Left lobe of liver (tissue), 2 donors: ENCODE measurements at places on chromosomes 2 and 18. TPM values are rescaled to one million over a fixed set of nuclear protein-coding genes. Genes with fewer than 3 reads are reported as not detected.

The FBXO36 gene
- total RNA-seq = 1.1 TPM

The NGEF gene
- 23.7 TPM for total RNA-seq

The CTAGE1 gene
- not detected for total RNA-seq

The CD8B2 gene
- total RNA-seq = not detected

DNA sequence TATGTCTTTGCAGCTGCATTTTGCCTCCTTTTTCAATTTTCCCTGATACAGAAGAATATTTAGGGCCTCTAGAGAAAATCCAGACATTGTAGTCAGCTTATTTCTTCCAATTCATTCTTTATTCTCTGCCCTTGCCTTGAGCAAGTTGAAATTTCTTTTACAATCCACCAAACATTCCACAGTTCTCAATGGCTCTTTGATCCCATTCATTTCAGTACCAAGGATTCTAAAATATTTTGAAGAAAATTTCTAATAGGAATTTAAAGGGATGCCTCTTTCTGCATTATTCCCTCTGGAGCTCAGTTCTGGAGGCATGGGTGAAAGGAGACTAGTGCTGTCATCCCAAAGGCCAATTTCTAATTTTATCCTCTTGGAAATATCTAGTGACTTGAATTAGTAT lies 61.2 kb downstream of the COL5A2 start:
- no peak for DNase-seq

GRCh38 chr2:71555798-71556454 lies 102.6 kb downstream of the DYSF start:
- peak; percentile 94 for DNase-seq

DNA sequence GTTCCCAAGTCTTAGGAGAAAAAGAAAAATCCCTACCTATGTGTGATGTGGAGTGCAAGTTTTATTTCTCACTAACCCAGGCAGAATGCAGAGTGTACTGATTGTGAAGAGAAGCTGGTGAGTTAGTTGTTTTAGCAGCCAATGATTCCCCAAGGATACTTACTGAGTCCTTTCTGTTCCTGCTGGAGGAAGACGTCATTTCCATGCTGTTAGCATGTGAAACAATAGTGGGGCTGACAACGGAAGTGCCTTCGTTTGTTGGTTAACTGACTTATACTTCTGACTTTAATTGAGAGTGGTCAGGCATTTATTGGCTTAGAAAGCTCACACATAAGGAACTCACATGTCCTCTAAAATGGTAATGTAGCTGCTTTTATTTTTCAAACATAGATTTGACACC lies 180.6 kb downstream of the MC4R start:
- DNase-seq = no peak

- DNase-seq = no peak
Observed at GRCh38 chr2:224133387-224133786, 94.3 kb upstream of the SERPINE2 start.

GRCh38 chr2:133523406-133523805 lies 44.9 kb downstream of the NCKAP5 start:
- no peak for DNase-seq

GRCh38 chr2:37653805-37654378 lies 17.6 kb downstream of the CDC42EP3 start:
- no peak for DNase-seq

DNA sequence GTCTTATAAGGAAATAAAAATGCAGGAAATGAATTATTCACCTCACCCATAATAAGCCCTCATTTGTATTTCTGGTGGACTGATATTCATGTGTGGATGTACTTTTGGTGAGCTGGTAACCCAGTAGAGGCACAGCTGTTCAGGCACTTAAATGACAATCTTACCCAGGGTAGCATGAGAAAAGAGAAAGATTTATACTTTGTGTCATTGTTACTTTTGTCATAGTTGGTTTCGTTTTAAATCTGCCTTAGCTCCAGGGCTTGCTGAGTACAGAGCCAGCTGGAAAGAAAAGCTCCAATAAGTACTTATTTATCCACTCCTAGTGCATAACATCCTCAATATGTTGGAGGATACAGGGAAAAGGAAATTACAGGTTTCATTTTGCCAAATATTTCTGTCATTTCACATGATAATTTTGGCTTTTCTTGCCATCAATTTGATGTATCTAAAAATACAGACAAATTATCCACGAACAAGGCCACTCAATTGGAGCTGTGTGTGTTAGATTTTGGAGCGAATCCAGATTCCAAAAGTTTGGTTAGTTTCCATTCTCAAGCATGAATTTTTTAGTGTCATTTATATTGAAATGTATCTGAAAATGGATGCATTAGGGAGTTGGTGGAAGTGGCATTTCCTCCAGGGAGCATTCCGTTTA lies 1276.1 kb upstream of the FAM98A start:
- no peak for DNase-seq
